ENCODE measurements at places on chromosomes 7 and 10.

- no peak for DNase-seq
These were observed 87.9 kb downstream of the PAXIP1 start for GRCh38 chr7:154914996-154915380.

- no peak for DNase-seq
These were observed 683.4 kb downstream of the SDK1 start for GRCh38 chr7:3984456-3984855.

- DNase-seq, result no peak
These were observed 188.0 kb upstream of the NAMPT start for GRCh38 chr7:106472741-106473140.

DNA sequence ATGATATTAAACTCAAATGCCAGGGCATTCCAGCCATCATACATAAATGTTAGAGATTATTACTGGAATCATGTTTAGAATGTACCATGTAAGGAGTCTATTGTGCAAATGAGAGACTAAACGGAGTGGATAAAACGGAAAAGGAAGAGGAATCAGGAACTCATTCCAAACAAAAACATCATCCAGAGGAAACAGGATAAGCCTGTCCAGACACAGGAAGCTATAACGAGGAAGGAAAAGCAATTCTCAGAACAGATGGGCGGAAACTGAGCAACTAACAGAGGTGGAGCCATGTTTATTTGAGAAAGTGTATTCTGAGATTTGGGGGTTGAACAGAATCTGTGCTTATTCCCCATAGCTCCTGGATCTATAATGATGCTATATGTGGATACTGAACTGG lies 52.3 kb upstream of the TRIM24 start:
- DNase-seq, result no peak

- no peak for DNase-seq
These were observed 2.8 kb downstream of the PKD1L1 start for GRCh38 chr7:47945261-47946015.

DNA sequence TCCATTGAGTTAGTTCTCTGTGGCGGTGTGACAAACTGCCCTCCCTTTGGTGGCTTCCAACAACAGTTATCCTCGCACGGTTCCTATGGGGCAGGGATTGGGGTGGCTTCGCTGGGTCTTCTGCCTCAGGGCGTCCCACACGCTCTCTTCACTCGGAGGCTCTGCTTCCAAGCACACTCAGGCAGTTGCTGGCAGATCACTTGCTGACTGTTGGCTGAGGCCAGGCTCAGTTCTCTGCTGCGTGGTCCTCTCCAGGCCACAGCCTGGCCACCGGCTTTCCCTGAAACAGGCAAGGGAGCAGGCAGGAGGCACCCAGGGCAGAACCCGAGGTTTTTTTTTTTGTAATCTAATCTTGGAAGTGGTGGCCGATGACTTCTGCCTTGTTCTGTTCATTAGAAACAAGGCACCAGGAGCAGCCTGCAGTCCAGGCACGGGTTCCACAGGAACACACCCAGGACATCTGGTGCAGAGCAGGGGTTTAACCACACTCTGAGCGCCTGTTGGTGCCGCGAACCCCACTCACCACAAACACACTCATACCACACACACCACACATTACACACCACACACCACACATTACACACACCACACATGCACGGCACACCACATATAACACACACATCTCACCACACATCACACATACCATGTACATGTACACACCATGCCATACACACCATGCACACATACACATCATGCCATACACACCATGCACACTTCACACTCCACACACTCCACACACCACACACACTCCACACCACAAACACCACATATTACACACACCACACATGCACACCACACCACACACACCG lies 112.2 kb downstream of the PTPN20 start:
- DNase-seq, result no peak

- DNase-seq, result no peak
These were observed 74.2 kb downstream of the CUL2 start for GRCh38 chr10:35015843-35016408.

DNA sequence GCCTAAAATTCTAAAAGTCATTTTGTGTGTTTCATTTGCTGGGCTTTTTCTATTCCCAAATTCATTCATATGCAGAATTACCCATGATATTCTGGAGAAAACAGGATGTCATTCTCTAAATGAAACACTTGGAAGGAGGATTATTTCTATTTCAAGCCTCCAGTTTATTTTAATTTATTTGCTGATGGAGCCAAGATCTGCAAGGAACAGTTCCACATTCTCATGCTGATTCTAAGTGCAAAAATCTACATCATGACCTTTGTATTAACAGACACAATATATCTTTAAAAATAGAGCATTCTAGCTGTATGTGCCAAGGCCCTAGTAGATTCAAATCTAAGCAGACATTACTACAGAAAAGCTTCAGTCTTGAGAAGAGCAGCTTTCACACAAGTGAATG lies 51.3 kb upstream of the KCND2 start:
- no peak for DNase-seq

- no peak for DNase-seq
These were observed 609.1 kb upstream of the IGFBP3 start for GRCh38 chr7:46530081-46530750.

GRCh38 chr7:75579899-75580298 lies 87.8 kb downstream of the SPDYE5 start:
- no peak for DNase-seq

DNA sequence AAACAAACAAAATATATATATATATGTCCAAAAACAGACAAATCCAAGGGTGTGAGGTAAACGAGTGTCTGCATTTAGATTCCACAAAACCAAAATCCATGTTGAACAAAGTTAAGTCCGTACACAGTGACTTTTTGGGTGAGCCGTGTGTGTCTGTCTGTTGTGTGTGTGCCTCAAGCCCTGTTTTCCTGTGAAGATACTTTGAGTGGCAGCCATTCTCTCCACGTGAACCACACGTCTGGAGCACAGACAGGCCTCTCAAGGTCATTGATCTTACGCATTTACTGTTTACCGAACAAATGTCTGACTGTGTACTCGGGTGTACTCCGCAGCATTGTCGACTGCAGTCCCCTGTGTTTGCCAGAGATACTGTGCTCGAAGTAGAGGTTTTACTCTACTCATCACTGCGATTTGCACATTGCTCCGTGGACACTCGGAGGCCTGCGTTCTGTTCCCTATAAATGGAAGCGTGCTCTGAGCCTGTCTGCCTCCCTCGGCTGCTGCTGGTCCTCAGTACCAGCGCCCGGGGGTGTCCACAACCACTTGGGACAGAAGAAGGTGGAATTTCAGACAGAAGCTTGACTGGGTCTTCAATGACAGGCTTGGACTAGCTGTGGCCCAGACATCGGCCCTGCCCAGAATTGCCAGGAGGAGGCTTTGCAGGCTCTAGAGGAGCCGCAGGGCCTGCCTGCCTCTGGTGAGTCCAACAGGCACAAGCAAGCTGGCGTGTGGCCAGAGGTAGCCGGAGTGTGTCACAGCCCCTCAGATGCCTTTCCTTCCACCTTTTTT lies 22.1 kb downstream of the CYP17A1 start:
- no peak for DNase-seq

GRCh38 chr7:43395351-43395750 lies 187.6 kb upstream of the STK17A start:
- no peak for DNase-seq

GRCh38 chr10:32326680-32327363 lies 20.1 kb downstream of the EPC1 start:
- no peak for DNase-seq

GRCh38 chr10:4013651-4014121 lies 228.7 kb upstream of the KLF6 start:
- DNase-seq, result no peak

DNA sequence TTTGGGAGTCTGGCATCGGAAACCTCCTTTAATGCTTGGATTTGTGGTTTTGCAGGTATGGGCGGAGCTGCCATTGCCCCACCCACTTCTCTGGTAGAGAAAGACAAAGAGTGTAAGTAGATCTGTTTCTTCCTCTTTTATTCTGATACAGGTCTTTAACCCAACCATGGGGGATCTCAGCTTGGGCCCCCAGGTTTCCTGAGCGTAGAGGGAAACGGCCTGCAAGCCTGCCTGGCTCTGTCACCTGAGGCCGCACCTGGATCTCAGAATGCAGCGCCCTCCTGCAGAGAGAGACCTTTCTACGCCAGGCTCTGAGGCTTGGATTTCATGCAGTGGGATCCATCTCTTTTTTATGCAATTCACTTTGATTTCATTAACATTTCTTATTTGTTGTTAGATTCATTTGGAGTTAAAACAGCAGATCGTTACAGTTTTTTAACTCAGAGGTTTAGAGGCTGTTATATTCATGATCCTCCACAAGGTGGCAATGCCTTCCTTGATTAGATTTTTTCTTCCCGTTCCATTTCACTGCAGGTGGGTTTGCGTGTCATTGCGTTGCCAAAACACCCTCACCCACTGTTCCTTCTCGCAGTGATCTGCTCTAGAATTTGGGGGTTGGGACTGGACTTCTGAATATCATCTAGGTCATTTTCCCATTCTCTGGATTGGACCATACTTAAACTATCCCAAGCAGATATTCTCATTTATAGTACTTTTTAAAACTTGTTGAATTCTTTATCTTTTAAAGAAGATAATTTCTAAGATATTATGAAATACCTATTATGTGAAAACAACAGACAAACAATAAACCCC lies 20.0 kb downstream of the RBM17 start:
- DNase-seq, result no peak

DNA sequence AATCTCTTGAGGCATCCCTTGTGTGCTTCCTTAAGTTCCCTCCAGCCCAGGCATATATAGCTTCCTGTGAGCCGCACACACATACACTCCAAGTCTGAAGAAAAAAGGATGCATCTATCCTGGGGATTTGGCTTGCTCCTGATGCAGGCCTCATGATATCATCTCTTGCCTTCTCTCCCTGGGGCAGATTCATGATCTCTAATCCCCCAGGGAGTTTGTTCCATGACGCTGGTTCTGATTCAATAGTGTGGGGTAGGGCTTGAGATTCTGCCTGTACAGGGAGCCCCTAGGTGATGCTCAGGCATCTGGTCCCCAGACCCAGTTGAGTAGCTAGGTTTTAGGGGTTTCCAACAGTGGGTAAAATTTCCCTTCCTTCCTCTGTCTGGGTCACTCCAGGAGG lies 1.5 kb downstream of the PON1 start:
- DNase-seq, result no peak

DNA sequence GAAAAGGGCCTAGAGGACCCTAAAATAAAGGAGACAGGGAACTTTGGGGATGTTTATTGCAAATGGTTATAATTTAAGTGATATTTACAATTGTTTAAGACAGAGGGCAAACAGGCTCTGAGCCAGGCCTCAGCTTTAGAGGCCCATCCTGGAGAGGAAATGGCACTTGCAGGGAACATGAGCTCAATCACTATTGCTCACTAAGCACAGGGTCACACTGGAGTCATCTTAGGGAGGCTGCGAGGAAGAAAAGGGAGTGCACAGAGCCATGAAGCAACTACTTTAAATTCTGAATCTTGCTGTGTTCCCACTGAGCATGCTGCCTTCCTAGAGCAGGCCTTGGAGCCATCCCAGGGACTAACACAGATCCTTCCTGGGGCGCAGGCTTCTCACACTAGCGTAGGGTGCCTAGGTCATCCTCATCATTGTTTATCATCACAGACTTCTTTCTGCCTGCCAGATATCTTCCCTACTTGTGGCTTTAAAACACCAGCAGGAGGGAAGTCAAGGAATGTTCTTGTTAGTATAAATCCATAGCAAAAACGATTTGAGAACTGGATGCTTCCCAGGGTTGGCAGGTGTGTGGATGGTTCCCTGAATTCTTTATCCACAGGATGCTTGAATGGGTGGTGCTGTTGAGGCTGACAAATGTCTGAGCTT lies 12.7 kb upstream of the DNAJB12 start:
- DNase-seq, result no peak

DNA sequence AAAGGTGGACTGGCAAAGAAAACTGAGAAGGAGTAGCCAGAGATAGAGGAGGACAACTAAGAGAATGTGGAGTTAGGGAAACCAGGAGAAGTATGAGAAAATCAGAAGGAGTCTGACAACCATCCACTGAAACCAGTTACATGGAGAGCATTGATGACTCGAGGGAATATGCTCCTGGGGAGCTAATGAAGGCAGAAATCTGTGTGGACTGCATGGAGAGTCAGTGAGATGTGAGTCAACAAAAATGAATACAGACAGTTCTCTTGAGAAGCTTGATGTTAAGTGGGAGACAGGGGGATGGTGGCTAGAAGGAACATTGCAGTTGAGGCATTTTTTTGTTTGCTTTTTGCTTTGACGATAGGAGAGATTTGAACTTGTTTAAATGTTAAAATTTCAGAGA lies 34.3 kb upstream of the ZNF32 start:
- no peak for DNase-seq

- no peak for DNase-seq
These were observed 26.8 kb downstream of the TACR2 start for GRCh38 chr10:69389827-69390490.

DNA sequence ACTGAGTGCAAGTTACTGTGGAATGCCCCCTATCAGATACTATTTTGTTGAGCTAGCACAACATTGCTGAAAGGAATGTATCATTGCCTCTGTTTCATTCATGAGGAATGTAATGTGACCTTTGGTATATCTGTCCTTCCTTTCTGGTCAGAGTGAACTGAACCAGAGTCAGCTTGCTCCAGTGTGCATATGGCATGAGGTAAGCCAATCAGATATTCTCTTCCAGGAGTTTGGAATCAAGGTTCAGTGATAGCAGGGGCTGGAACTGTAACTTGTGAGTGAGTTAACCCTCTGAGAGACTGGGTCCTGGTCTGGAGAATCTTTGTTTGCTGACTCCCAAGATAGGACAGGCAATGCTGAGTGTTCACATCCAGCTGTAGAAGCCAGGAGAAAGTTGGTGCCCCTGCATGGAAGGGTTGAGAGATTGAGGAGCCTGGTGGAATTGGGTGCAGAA lies 45.3 kb upstream of the OSBPL3 start:
- DNase-seq, result no peak

DNA sequence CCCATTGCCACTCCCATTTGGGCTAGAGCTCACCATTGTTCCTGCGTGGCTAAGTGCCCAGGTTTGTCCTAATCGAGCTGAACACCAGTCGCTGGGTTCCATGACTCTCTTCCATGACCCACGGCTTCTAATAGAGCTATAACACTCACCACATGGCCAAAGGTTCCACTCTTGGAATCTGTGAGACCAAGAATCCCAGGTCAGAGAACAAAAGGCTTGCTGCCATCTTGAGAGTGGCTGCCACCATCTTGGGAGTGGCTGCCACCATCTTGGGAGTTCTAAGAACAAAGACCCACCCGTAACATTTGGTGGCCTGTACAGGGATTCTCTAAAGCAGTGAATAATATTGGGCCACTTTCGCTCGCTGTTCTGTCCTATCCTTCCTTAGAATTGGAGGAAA lies 37.0 kb downstream of the AKR1B15 start:
- DNase-seq, result no peak

GRCh38 chr10:93865794-93866425 lies 27.9 kb upstream of the SLC35G1 start:
- DNase-seq, result no peak

- DNase-seq, result no peak
These were observed 299.6 kb upstream of the NFE2L3 start for GRCh38 chr7:25852211-25852938.

GRCh38 chr7:47465191-47465590 lies 116.7 kb downstream of the TNS3 start:
- no peak for DNase-seq

- no peak for DNase-seq
These were observed 1007.6 kb downstream of the ANKRD7 start for GRCh38 chr7:119232091-119232490.

All from NCI-H1436 treated with DMSO at 0.1 percent for 48 hours (cell line).